NCI-H1930 (cell line): ENCODE measurements at places on chromosomes 12 and 14.
A peak's percentile ranks its signal among the peaks of the same experiment; 100 is the strongest.

GRCh38 chr14:62001963-62002362 lies 239.7 kb downstream of the SNAPC1 start:
- DNase-seq: no peak

DNA sequence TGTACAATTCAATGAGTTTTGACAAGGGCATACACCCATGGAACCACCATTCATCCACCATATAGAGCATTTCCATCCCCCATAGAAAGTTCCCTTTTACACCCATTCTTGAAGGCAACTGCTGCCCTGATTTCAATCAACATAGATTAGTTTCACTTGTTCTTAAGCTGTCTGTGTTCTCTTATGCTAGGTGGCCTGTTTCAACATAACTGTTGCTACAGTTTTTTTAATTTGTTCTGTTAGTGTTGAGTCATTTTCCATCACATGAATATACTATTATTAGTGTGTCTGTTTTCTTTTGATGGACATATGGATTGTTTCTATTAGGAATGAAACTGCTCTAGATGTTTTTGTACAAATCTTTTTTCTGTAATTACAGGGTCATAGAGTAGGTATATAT lies 123.4 kb downstream of the PTPRQ start:
- no peak for DNase-seq

DNA sequence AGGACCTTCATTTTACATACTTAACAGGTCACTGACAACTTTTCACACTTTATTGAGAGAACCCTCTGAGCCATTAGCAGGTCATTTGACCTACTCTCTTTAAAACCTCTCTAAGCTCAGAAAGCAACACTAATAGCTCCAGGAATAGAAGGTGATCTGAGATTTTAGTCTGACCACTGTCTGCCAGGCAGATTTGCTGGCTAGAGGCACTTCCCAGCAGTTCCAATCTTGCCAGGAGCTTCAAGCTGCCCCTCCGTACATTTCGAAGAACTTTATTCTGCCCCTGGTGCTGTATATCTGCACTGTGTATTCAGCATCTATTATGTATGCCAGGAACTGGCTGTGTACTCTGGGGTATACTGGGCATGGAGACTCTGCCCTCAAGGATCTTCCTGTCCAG lies 56.3 kb downstream of the GPHB5 start:
- no peak for DNase-seq

GRCh38 chr14:106269029-106269428 lies 742.6 kb downstream of the TMEM121 start:
- DNase-seq: no peak

GRCh38 chr14:67512463-67513310 lies 20.4 kb upstream of the PLEKHH1 start:
- DNase-seq: no peak

GRCh38 chr14:94485944-94486841 lies 10.2 kb upstream of the SERPINA9 start:
- no peak for DNase-seq

DNA sequence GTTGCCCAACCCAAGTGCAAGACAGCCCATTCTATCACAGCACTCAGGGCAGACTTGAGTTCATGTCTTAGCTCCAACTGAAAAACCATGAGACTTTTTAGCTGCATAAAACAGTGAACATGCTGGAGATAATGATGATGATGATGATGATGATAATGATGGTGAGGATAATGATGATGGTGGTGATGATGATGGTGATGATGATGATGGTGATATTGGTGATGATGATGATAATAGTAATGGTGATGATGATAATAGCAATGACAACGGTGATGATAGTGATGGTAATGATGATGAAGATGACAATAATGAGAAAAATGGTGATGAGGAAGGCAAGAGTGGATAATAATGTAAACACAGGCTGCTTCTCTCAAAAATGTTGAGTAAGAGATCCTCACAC lies 576.2 kb downstream of the BCL11B start:
- DNase-seq: no peak

GRCh38 chr14:32667791-32668190 lies 270.9 kb upstream of the NPAS3 start:
- DNase-seq: no peak

DNA sequence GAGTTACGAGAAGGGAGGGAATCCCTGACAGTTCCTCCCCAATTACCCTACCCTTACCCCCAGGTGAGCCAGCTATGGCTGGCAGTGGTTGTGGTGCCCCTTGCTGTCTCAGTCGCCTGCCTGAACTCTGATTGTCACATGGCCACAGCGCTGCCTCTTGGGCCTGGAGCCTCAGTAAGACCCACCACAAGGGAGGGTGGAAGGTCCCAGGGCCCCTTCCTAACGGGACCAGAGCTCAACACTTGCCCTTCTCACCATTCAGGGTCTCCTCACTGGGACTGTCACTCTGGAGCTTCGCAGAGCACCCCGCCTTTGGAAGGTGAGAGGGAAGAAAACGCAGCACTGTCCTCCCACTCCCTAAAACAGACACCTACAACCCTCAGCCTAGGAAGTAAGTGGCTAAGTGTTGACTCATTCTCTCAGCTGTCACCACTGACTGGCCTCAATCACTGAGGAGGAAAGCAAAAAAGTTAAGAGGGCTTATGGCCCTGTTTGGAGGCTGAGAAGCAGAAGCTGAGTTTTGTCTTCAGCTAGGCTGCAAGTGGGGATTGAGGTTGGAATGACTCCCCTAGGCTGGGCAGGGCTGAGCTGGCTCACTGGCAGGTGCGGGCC lies 1.0 kb downstream of the TMEM253 start:
- no peak for DNase-seq

DNA sequence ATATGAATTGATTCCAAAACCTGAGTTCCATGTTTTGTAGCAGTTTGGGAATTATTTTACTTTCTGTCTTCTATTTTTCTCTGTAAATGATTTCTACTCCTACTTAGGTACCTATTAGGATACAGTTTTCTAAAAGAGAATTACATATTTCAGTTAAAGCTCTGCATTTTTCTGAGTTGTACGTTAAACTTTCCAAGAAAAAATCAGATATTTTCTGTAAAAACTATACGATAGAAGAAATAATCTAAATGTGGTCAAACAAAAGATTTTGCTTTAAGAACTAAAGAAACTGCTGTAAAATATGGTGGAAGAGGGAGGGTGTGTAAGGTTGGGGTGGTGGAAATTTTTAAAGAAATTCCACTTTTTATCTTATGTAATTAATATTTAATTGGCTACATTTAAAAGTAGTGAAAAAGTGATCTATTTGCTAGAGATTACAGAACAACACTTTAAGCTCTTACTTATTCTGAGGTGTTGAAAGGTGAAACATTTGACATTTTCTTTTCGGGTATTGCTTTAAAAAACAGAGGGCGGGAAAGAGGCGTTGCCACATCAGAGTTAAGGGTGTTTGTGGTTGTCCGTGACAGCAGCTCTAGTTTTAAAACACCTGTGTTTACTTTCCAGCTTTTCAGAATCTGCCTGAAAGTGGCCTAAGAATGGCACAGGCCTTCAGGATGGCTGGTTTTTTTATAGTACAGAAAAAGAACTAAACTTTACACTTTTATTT lies 187.3 kb downstream of the MIPOL1 start:
- DNase-seq: no peak

GRCh38 chr12:41288142-41288811 lies 100.2 kb downstream of the PDZRN4 start:
- no peak for DNase-seq

DNA sequence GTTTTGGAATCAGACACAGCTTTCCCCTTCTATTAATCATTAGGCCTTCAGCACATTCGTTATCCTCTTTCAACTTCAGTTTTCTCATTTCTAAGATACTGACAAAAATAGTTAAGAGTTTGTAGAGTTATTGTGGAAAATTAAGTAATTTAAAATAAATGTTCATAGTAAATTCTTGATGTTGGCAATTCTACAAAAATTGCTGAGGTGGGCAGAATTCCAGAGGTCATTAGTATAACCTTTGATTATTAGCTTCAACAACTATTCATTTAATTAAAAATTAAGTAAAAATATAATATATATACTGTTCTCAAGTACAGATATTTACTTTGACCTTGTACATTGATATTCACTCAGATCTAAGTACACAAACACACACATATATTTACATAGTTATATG lies 58.5 kb downstream of the DIO2 start:
- DNase-seq: no peak

GRCh38 chr12:55736780-55737580 lies 5.9 kb upstream of the GDF11 start:
- DNase-seq: peak; percentile 54
